Activated gamma-delta T cell treated with anti-CD3 and anti-CD28 coated beads, Interleukin-2, amount 50 U/mL, for 16 hours (primary cell): ENCODE measurements at places on chromosomes 13 and 19.
A peak's percentile ranks its signal among the peaks of the same experiment; 100 is the strongest.

DNA sequence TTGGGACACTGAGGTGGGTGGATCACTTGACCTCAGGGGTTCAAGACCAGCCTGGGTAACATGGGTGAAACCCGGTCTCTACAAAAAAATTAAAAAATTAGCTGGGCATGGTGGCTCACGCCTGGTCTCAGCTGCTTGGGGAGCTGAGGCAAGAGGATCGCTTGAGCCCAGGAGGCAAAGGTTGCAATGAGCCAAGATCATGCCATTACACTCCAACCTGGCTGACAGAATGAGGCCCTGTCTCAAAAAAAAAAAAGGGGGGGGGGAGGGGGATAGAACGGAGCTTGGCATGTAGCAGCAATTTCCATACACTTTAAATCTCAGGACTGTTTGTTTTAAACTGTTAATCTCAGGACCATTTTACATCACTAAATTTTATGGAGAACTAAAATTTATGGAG is 2.2 kb downstream of the ACP7 start:
- DNase-seq = no peak

DNA sequence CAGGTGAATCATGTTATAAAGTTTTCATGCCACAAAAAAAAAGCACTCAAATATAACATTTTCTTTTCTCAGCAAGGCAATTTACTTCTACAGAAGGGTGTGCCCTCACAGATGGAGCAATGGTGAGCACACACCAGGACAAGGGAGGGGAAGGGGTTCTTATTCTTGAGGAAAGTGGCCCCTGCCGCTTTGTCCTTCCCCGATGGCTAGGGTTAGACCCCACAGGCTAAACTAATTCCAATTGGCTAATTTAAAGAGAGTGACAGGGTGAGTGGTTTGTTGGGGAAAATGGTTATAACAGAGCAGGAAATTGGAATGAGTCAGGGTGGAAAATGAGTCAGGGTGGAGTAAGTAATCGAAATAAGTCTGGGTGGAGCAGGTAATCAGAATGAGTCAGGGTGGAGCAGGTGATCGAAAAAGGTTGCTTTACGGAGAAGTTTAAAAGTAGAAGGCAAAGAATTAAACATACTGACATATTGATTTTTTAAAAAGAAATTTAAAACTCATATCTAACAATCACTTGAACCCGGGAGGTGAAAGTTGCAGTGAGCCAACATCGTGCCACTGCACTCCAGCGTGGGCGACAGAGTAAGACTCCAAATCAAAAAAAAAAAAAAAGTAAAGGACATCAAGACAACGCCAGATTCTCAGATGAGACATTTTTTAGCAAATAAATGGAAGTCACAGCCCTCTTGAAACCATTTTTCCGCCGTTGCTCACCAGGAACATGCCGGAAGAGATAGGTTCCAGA is 813 bp downstream of the ZNF562 start:
- no peak for DNase-seq

DNA sequence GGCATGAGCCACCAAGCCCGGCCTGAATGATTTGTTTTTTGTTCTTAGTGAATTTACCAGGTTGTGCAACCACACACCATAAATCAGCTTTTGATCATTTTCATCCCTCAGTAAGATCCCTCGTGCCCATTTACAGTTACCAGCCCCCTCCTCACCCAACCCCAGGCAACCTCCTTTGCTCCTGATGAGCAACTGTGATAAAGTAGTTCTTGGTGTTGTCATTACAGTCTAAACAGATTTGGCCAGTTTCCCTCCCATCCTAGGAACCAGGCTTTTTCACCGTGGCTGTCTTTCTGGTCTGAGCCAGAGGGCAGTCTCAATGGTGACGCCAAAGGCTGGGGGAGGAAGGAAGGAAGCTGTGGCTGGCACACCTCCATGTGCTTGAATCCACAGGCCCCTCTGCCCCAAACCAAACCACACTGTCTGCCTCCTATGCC is 61.2 kb upstream of the WDFY2 start:
- no peak for DNase-seq

DNA sequence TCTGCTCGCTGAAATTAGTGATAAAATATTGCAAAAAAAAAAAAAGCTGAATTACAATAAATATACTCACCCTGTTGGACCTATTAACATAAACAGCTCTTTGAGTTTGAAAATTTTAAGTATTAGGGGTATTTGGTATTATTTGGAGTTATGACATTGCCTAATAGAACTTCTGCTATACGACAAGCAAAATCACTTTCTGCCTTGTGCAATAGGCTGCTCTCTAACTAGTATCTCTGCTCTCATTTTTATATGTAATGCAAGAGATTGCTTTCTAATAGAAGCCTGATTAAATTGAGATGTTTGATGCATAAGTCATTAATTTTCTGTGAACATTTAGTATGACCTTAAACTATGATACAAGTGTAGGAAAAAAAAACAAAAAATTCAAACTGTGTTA is 5.3 kb downstream of the RGS9BP start:
- no peak for DNase-seq

GRCh38 chr13:113413178-113413897 is 40.0 kb downstream of the ADPRHL1 start:
- no peak for DNase-seq

DNA sequence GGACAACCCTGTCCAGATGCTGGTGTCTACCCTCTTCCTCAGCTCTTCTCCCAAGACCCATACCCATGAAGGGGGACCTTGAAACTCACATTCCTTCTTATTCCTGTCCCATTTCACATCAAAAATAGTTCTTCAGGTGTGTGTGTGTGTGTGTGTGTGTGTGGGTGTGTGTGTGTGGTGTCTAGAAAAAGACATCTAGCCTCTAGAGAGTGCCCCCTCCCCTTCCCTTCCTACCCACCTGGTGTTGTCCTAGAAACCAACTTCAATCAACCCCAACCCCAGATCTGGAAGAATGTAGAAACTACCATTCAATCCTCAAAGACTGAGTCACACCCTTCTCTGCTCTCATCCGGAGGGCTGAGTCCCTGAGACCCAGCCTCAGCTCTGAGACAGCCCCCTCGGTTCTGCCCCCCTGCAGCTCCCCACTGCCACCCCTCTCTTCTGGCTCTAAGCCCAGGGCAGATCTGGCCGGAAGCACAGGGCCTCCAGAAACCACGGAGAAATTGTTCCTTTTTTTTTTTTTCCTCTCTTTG is 3.5 kb downstream of the KCNN4 start:
- no peak for DNase-seq

- DNase-seq = no peak
Observed at GRCh38 chr13:20713014-20713376, 9.5 kb downstream of the IL17D start.

GRCh38 chr13:74056801-74057542 is 77.2 kb downstream of the KLF12 start:
- DNase-seq = no peak

- no peak for DNase-seq
Observed at GRCh38 chr19:42693760-42694350, 46.4 kb downstream of the PSG3 start.

GRCh38 chr13:109712124-109712722 is 74.2 kb downstream of the IRS2 start:
- DNase-seq = no peak

- DNase-seq = no peak
Observed at GRCh38 chr19:54312436-54313377, at the start of gene LILRA5. LILRA5 (minus strand) TSS chr19:54313166; CDS start chr19:54313019, 147 bp downstream.

- no peak for DNase-seq
Observed at GRCh38 chr13:42363941-42364612, 92.1 kb downstream of the AKAP11 start.

- no peak for DNase-seq
Observed at GRCh38 chr19:12052497-12053169, at the start of gene ZNF878. ZNF878 (minus strand) TSS chr19:12052961; CDS start chr19:12052801, 160 bp downstream.

GRCh38 chr19:41957838-41958366 is 1.2 kb downstream of the RABAC1 start:
- no peak for DNase-seq

GRCh38 chr13:71021825-71022422 is 845.1 kb downstream of the DACH1 start:
- no peak for DNase-seq

GRCh38 chr13:88042489-88042888 is 371.3 kb downstream of the SLITRK5 start:
- DNase-seq = no peak

DNA sequence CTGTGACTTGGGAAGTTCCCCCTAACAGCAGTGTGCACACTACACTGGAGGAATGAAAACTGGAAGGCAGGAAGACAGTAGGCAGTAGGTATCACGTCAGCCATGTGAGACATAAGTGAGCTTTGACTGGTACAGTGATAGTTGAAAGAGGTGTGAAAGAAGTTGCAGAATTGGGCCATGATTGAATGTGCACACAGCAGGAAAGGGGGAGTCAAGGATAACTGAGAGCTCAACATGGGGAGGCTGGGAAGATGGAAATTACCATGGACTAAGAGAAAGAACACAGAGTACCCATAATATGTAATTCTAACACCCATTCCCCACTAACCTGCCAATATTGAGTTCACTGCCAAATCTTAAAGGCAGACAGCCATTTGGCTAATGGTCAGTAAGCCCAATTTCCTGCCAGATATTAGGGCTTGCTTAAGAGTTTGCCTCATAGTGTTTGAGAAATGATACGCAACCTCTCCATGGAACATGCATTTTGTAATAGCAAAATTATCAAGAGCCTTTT is 321.7 kb downstream of the DCT start:
- DNase-seq = no peak

- DNase-seq = no peak
Observed at GRCh38 chr13:22126433-22127021, 455.7 kb downstream of the FGF9 start.

DNA sequence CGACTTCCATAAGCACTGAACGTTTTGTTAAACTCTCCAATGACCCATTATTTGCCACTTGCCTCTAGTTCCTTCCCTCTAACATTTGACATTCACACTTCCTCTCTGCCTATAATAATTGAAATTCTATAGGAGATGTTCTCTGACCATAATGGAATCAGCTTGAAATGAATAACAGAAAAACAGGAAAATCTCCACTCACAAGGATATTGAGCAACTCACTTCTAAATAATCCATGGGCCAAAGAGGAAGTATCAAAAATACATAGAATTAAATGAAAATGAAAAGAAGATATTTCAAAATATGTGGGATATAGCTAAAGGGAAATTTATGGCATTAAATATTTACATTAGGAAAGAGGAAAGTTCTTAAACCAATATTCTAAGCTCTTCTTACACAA is 3.4 kb upstream of the FCGBP start:
- no peak for DNase-seq

DNA sequence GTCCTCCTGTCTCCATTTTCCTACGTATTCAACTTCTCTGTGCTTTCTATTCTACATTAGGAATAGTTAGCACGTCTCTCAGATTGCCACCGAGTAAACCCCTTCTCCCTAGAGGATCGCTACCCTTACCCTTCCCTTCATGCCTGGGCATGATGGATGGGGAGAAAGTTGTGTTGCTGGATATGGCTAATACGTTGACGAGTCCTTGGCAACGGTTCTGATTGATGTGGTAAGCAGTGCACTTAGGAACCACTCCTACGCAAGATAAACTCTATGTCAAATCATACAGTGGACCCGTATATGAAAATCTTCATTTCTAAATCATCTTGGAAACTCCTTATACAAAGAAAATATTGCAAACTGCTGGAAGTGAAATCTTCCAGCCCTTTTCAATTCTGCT is 224.5 kb downstream of the EFNB2 start:
- no peak for DNase-seq

DNA sequence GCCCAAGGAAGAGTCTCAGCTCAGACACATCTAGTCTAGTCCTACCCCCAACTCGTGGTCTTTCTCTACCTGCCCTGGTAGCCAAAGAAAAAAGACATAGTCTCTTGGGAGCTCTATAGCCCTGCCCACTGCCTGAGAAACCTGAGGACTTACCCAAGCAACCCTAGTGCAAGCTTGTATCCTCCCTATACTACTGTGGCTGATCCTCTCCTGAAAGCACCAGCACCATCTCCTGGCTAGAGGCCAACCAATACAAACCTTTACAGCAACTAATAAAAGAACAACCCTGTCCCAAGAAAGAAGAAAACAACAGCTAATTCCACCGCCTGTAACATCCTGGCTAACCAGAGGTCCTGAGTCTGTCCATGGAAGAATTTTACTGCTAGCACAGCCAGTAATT is 532.4 kb downstream of the SLITRK6 start:
- no peak for DNase-seq

- no peak for DNase-seq
Observed at GRCh38 chr13:36344886-36345437, 1.2 kb downstream of the SPART start.

GRCh38 chr13:65339241-65339640 is 1890.9 kb downstream of the PCDH9 start:
- no peak for DNase-seq

GRCh38 chr19:58059003-58059670 is at the start of gene ZNF135:
ZNF135 (plus strand) TSS chr19:58059282; CDS start chr19:58060003, 721 bp downstream.
- DNase-seq = peak; percentile 45

GRCh38 chr19:32687681-32688080 is 3.9 kb upstream of the NUDT19 start:
- no peak for DNase-seq

DNA sequence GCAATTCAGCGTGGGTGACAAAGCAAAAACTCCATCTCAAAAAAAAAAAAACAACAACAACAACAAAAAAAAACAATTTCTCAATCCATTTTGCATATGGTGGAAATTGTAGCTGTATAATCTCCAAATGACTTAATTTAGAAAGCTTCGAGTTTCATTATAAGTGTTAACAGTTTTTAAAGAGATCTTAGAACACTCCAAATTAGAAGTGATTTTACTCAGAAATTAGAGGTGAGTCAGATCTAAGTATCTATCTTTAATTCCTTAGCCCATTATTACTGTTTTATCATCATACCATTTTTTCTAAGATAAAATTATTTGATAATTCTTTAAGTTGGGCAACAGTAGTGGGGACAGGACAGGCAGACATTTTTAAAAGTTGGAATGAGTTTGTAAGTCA is 60.5 kb downstream of the ZMYM2 start:
- DNase-seq = no peak

DNA sequence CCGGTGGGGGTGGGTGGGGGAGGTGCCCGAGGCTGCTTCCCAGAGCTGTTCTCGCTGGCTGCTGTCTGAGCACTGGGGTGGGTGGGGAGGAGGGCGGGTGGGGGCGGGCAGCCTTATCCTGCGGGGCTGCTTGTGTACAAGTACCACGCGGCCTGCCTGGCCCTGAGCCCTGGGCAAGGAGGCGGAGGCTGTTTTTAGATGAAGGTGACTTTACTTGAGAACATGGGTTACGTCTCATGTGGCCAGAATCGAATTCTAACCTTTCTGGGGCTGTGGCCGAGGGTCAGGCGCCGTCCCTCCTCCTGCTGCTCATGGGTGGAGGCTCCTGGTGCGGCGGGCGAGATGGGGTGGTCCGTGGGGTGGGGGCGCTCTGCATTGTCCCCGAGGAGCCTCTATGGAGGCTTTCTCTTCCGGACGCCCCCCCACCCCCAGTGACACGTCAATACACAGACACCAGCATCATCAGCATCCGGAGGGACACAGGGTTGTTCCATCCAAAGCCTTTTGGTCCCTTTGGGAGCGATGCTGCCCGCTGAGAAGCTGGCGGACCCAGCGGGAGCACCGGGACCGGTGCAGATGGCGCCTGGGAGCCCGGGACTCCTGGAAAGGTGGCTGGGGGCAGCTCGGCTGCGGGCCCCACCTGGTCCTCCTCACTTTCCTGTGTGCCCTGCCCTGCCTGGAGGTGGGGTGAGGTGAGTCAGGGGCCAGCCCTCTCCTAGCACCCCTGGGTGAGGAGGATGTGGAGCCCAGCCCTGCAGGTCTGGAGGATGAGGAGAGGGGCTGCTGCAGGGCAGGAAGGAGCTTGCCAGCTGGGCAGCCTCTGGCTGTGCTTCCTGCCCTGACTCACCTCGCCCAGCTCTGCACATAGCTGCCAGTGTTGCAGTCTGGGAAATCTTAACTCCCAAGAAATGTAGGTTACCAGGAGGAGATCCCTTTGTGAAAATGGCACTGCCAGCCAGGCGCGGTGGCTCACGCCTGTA is 3.4 kb downstream of the BSG start:
- no peak for DNase-seq

- DNase-seq = no peak
Observed at GRCh38 chr13:24168979-24169378, 8.5 kb downstream of the SPATA13 start.
